Fibroblast of skin of left quadriceps (primary cell): ENCODE measurements at places on chromosomes 3 and 15.

DNA sequence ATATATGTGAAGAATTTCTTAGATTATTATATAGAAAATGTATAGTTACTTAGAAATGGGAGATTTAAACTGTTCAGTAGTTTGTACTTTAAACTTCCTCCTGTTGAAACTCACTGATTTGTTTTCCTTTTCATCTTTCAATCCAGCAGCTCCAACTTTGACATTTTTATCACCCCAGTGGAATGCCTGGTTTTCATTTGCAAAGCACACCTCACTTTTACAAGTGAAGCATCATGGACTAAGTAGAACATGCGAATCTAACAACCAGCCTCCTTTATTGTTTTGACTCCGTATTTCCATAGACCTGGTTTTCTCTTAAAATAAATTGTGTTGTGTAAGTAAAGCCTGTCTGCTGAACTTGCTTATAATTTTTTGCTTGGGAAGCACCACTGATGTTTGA, 97.8 kb upstream of the ROBO2 start:
- no peak for DNase-seq

GRCh38 chr15:37105029-37105428, 4.7 kb upstream of the MEIS2 start:
- no peak for DNase-seq

DNA sequence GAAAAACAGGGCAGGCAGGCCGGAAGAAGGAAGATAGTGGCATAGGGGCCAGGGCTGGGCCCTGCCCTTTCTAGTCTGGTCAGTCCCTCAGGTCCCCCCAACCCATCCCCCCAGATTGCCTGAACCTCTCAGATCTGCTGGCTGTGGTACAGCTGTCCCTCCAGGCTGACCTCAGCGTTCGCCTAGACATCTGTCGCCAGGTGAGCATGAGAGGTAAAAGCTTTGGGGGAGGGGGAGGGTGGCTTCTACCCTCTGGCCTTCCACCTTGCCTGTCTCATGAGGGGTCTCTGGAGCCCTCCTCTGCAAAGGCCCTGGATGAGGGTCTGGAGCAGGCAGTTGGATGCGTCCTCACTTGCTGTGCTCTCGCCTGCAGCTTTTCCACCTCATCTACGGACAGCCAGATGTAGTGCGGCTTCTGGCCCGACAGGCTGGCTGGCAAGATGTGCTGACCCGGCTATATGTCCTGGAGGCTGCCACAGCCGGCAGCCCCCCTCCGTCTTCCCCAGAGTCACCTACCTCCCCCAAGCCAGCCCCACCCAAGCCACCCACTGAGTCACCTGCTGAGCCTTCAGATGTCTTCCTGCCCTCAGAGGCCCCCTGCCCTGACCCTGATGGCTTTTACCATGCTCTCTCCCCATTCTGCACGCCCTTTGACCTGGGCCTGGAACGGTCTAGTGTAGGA, 20.2 kb downstream of the NBEAL2 start:
- no peak for DNase-seq

DNA sequence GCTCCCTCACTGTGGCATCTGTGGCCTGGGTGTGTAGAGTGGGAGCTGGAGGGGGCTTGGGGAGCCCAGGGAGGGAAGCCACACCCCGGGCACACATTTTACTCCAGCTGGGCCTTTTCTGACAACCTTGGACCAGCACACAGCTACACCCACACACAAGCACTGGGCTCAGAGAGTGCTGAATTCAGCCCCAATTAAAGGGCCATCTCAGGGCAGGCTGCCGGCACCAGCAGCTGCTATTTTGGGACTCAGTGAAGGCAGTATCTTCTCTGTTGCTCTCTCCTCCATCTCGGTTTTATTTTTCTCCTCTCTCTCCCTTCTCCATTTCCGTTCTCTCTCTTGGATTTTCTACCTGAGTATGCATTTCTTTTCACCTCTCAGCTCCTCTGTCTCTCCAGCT, 19.1 kb upstream of the TBC1D21 start:
- DNase-seq = no peak

GRCh38 chr3:195057716-195058115, 213.2 kb downstream of the XXYLT1 start:
- no peak for DNase-seq
